CD4-positive, alpha-beta T cell treated with Interleukin-15 for 1 hour (primary cell): ENCODE measurements at places on chromosomes 12 and 14.

- DNase-seq, result no peak
Observed at GRCh38 chr12:116434155-116435011, 124.8 kb upstream of the MAP1LC3B2 start.

- DNase-seq, result no peak
Observed at GRCh38 chr14:77562681-77563080, 53.8 kb downstream of the SPTLC2 start.

DNA sequence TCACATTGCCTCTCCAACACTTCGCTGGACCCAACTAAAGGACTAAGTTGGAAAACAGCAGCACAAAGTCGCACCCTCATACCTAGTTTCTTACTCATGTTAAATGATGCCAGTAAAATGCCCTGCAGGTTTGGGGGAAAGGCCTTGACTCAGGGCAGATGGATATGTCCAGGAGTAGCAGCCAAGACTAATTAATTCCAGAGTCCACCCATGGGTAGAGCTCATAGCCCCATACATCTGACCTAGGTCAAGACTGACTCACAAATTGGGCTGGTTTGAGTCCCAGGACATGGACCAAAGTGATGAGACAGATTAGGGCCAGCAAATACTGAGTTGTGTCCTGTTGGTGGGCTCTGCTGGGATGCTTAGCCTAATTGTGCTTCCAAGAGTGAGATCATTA is 224.0 kb upstream of the BTG1 start:
- DNase-seq, result no peak

DNA sequence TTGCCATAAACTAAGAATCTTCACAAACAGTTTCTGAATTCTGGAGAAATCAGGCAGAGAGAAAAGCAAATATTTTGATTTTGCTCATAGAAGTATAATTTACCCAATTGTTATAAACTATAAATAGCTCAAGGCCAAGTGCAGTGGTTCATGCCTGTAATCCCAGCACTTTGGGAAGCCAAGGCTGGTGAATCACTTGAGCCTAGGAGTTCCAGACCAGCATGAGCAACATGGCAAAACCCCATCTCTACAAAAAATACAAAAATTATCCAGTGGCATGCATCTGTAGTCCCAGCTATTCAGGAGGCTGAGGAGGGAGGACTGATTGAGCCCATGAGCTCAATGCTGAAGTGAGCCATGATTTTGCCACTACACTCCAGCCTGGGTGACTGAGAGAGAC is 19.6 kb upstream of the MMP19 start:
- DNase-seq, result no peak
